ENCODE measurements at places on chromosomes 6 and 20.

- DNase-seq = no peak
Measured at GRCh38 chr6:17202526-17202925, 78.6 kb upstream of the RBM24 start.

GRCh38 chr20:29689411-29690225 lies 1567.8 kb upstream of the DEFB115 start:
- DNase-seq = peak; percentile 26

- no peak for DNase-seq
Measured at GRCh38 chr6:140138311-140139010, 764.0 kb upstream of the CITED2 start.

GRCh38 chr6:124226396-124226795 lies 422.7 kb downstream of the NKAIN2 start:
- DNase-seq = no peak

DNA sequence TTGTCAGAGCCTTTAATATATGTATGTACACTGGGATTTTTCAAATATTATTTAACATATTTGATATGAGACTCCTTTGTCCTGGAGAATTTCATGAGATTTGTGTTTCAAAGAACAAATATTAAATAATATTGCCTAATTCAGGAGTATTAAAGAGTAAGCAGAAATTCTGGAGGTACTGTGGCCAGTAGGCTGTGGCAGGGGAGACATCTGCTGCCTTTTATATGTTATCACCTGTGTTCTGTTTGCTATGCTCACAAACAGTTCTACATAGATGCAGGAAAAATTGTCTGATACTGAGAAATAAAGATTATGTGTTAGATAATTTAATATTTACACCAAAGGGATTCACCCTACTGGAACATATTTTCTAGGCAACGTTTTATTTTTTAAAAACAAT lies 395.4 kb upstream of the SLC35B3 start:
- DNase-seq = no peak

DNA sequence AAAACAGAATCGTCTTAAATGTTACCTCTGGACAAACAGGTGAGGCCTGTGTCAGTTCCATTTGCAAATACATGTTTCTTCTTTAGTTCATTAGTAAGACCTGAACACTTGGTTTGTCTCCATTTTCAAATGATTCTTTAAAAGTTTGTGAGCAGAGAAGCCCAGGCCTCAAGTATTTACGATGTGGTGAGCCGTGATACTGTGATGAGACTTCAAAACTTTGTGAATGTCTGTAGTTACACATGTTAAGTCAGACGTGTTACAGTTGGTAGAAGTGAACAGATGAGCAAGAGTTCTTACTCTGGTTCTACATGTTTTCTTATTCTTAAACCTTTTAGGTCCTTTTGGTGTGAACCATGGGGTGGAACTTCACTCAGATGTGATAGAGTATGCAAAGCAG lies 8.5 kb downstream of the PCMTD2 start:
- no peak for DNase-seq

DNA sequence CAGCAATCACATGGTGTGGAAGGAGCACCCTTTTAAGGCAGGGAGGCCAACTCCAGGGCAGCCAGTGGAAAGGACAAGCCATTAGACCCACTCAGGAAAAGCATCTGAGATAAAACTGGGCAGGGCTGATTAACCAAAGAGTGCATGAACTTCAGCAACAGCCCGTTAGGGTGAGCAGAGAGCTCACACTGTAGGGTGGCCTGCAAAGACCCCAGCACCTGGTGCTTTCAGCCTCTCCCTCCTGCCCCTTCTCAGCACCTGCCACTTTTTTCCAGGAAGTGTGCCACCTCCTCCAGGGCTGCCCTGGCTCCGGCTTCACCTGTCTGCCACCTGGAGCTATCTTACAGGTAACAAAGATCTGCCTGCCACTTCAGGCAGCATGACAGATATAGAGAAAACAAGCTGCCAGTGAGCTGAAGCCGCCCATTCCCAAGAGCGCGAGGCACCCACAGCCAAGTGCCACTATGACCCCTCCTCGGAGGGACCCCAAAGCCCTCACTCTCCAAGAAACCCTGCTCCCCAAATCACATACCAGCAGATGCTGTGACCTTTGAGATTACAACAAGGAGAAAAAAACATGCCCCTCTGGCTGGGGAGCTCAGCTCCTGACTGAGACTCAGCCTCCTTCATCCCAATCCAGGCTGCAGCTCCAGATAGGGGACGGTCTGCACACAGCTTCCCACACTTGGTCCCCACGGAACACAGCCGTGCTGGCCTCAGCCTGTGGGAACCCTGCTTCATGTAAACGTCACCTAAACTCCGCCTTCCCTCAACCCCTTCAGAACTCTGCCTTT lies 71.2 kb downstream of the ABHD12 start:
- DNase-seq = no peak

- DNase-seq = no peak
Measured at GRCh38 chr6:37684801-37685200, 12.9 kb downstream of the MDGA1 start.

DNA sequence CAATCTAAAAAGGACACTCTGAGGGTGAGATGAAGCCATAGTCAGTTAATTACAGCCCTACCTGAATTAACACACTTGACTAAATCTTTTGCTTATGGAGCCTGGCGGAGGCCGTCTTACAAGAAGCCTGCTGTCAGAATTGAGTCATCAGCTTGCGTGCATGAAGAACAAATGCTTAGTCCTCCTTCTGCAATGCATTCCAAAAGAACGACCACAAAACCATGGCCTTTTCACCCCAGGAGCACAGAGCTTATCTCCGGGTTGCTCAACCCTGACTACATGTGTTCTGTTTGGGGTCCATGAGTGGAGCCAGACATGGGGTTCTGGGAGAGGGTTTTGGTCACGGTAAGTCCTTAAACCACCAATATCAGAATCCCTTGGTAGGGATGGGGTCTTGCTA lies 318.1 kb downstream of the CLIC5 start:
- DNase-seq = no peak

DNA sequence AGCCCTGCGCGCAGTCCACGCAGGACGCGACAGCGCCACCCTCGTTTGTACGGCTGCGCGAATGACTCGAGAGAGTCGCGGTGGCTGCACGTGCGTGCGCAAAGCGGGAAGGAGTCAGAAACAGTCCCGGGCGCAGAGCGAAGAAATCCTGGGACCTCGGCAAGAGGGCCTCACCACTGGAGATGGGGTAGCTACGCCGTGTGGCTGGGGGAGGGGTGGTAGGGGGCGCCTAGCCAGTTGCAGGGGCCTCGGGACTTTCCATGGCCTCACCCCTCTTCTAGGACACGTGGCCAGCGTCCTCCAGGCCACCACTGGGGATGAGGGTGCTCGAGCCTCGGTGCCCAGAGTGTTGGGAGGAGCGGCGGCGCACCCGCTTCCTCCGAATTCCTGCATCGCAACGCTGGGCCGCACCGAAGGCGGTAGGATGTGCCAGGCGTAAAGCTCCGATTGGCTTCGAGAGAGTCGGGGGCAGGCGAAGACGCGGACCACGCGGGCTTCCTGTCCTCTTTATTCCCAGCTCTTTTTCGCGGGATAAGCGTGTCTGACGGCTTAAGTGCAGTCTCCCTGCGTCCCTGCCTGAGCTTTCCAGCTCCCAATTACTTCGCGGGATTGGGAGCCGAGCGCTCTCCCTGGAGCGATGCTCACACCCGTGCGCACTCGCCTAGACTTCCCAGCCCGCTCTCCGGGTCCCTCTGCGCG lies 38.7 kb downstream of the NCR2 start:
- DNase-seq = no peak

DNA sequence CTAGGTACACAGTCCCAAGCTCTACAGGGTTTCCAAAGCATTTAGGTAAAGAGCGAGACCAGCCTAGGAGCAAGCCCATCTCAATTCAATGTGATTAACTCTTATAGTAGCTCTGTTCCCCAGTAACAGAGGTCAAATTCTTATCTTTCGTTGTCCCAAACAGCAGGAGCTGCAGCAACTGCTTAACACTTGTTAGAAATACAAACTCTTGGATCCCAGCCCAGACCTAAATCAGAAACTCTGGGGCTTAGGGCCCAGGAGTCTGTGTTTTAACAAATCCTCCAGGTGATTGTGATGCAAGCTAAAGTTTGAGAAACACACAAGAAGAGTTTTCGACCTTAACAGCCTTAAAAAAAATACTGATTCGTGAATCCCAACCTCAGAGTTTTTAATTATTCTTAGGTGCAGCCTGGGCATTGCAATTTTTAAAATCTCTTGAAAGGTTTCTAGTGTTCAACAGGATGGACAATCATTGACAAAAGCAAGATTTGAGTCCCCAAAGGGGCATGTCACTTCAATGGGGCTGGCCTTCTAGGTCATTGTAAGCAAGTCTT lies 127.4 kb upstream of the HCRTR2 start:
- DNase-seq = no peak

DNA sequence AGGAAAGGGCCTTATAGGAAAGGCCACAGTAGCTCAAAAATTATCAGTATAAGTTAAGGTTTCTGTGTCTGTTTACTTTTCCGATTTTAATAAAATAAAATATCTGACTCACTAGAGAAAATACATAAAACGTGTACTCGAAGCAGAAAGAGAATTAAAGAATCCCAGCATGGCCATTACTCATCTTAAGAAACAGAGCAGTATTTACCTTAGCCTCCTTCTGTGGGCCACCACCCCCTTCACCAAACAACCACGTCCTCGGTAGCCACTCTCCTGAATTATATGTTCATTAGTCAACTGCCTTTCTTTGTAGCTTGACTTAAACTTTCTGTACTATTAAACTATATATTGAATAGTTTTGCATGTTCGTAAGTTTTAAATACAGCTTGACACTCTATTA lies 72.2 kb upstream of the SPTLC3 start:
- DNase-seq = no peak

GRCh38 chr20:58113716-58114115 lies 114.7 kb downstream of the ANKRD60 start:
- DNase-seq = no peak

- no peak for DNase-seq
Measured at GRCh38 chr6:23086100-23086499, 516.7 kb downstream of the HDGFL1 start.

- DNase-seq = no peak
Measured at GRCh38 chr6:42090819-42091717, 40.7 kb downstream of the TAF8 start.

DNA sequence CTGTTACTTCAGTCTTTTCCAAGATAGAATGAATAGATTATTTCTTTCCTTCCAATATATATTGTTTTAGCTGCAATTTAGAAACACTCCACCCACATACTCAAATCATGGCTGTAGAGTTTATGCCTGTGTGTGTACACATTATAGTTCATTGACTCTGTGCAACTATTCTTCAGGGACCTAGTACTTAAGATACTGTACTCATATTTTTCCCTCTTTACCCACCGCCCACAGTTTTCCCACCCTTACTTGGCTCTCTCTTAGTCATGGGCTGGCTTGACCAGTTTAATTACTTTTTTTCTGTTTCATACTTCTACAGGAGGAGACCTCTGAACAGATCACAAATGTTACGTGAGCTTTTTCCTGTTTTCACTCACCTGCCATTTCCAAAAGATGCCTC lies 30.4 kb downstream of the C6orf89 start:
- no peak for DNase-seq

DNA sequence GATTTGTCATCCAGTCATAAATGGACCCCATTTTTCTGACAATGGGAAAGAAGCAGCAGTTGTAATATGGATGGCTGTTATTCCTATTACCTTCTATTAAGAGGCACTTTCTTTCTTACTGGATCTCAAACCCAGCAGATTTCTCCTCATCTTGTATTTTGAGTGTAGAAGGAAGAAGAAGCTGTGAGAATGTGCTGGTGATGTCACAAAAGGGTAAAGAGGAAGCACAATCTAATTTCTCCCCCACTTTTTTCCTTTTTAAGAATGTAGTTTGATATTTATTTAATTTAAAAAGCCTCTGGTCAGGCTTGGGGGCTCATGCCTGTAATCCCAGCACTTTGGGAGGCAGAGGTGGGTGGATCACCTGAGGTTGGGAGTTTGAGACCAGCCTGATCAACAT lies 100.0 kb upstream of the JARID2 start:
- DNase-seq = no peak

GRCh38 chr20:35616465-35617396 lies 1.1 kb downstream of the SPAG4 start:
- peak; percentile 43 for DNase-seq

- DNase-seq = no peak
Measured at GRCh38 chr20:3929713-3930060, 40.5 kb downstream of the PANK2 start.

GRCh38 chr20:18405826-18406225 lies 61.0 kb downstream of the DZANK1 start:
- no peak for DNase-seq

GRCh38 chr6:131914967-131915751 lies 36.0 kb downstream of the CCN2 start:
- DNase-seq = peak; percentile 33

DNA sequence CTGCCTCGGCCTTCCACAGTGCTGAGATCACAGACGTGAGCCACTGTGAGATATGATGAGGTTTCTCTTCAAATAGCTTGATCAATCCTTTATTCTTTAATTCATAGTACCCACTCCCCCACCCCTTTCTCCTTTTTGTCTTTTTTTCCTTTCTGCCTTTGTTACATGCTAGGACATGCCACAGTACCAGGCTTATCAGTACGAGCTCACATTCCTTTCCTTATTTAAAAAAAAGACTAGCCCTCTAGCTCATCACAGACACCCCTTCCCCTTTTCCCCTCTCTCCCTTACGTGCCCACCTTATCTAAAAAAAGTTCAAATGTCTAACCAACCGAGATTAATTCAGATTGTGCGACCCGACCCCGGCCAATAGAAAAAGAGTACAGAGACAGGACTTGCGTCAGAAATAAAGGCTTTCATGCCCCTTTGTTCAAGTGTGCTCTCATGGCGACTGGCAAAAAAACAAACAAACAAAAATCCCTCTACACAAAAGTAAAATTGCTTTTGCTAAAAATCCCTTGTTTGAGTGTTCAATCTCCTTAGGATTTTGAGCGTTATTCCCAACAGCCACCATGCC lies 49.2 kb downstream of the MRAP2 start:
- no peak for DNase-seq

GRCh38 chr6:33392595-33392948 lies 949 bp downstream of the KIFC1 start:
- no peak for DNase-seq

GRCh38 chr20:56788041-56788670 lies 159.1 kb downstream of the TFAP2C start:
- DNase-seq = no peak

GRCh38 chr6:21111093-21111725 lies 482.3 kb upstream of the SOX4 start:
- DNase-seq = no peak

DNA sequence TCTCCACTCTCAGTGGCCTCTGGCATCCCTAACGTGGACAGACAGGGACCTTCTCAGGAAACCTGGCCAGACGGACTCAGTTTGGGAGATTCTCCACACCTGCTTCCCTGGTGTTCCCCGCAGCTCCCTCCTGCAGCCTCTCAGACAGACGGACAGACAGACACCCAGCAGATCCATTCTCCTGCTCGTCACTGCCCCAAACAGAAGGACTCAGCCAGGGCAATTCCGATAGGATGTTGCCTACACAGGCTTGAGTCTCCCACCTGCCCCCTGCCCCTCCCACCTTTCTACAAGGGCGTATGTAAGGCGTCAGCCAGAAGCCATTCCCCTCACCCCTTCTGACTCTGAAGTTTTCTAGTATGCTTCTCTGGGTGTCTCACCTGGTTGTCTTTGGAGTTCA lies 428 bp downstream of the CCM2L start:
- DNase-seq = no peak

Measured in activated T-cell treated with anti-CD3 and anti-CD28 coated beads for 24 hours (primary cell).